ENCODE measurements at places on chromosomes 11 and 22.

DNA sequence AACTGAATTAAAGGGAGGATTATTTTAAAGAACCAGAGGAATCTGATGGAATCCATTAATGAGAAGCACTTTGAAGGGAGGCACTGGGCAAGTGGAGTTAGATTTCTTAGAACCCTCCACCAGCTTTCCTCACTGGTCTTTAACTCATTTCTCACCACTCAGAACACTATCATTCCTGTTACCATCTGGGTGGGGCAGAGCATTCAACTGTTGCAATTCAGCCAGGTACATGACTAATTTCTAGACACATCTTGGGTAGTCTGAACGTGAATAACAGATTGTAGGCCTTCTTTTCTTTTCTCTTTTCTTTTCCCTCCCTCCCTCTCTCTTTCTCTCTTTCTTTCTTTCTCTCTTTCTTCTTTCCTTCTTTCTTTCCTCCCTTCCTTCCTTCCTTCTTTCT, 15.5 kb upstream of the MMP1 start:
- DNase-seq = no peak

- no peak for DNase-seq
These were observed 492.1 kb upstream of the CADM1 start for GRCh38 chr11:115996125-115996807.

DNA sequence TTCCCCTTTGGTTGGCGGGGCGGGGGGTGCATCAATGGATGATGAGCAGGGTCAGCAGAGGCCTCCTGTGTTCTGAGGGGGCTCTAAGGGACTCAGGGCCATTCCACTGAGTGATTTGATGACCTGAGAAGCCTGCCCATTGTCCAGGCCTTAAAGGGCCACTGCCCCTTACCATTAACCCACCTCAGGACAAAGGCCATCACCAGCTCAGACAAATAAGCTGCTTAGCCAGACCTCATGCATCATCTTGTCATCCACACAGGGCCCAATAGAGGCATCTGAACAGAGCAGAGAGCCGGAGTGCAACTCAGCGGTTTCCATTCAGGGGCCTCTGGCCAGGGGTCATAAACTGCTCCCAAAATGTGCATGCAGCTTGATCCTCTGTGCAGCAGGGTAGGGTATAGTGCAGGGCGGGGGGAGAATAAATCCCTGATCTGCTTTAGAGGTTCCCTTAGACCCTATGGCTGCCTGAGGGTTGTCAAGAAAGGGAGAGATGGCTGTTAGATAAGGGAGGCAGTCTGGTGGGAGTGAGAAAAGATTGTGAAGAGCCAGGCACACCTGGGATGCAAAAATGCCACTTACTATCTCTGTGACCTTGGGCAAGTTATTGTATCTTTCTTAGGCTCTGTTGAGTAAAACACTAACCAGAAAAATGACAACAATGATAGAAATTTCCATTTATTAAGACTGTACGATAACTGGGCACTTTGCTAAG, 375.5 kb upstream of the NARS2 start:
- DNase-seq = no peak

DNA sequence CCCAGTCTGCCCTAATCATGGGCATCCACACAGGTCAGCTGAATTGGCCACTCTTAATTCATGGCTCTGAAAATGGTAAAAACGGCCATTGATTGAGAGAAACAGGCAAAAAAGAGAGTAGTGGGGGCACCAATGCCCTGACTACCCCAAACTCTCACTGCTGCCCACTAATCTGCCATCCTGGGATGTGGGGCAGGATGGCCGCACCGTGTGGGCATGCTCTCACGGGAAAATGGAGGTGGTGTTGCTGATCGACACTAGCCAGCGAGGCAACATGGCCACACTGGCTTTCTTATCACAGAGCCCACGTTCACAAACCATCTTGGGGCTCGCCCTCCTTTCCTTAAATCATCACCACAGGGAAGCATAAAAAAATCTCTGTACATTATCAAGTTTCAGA, 11.2 kb upstream of the TUB start:
- DNase-seq = no peak

- DNase-seq = no peak
These were observed 4.1 kb downstream of the LRRC56 start for GRCh38 chr11:541433-541885.

GRCh38 chr11:106424111-106424510, 346.6 kb downstream of the AASDHPPT start:
- no peak for DNase-seq

- no peak for DNase-seq
These were observed 86.1 kb downstream of the ARHGAP8 start for GRCh38 chr22:44838316-44839016.

DNA sequence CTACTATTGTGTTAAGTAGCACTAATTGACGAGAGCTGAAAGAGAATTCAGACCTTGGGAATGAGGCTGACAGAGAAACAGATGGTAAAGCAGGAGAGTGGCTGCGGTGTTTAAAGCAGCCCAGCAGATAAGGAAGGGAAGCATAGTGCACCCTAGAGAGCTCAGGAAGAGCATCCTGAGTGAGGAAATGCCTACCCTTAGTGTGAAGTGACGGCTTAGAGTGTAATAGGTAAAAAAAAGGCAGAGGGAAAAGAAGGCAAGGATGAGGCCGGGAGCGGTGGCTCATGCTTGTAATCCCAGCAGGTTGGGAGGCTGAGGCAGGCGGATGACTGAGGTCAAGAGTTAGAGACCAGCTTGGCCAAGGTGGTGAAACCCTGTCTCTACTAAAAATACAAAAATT, 22.4 kb upstream of the ETS1 start:
- DNase-seq = no peak

DNA sequence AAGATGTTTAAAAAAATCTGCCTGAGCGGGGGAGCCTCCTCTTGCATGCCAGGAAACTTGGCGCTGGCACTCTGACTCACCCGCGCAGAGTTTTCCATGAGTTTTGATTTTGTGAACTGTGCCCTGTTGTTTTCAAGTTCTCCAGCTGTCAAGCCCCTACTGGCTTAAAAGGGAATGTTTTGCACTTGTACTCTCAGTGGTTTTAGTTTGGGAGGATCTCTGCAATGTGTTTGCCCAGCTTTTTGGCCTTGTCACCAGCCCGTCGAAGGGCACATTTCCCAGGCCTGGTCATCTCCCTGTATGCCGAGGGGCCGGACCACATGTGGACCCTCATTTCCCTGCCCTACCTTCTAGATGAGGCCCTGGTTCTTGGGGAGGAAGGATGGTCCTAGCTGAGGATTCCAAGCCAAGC, 12.2 kb downstream of the MRGPRF start:
- DNase-seq = no peak

GRCh38 chr11:1201395-1202153, 21.3 kb upstream of the MUC5B start:
- DNase-seq = no peak

- no peak for DNase-seq
These were observed 57.4 kb downstream of the IGLL1 start for GRCh38 chr22:23522623-23523251.

GRCh38 chr11:75388386-75389275, 10.7 kb upstream of the RPS3 start:
- peak; percentile 49 for DNase-seq

- DNase-seq = no peak
These were observed 35.1 kb downstream of the CAPN1 start for GRCh38 chr11:65216830-65217229.

DNA sequence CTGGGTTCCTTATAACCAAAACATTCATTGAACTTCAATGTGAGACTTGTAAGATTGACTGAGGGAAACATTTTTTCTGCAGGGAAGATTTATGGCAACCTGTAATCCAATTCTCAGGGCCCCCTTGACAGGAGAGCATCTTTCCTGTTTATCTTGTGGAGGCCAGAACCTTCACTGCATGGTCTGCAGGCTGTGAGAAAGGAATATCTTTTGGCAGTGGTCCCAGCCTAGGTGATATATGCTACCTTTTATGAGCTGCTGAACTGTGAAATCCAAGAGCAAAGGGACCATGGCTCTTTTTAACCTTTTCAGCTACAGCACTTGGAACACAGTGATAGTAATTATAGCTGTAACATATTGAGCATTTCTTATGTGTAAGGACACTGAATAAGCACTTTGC, 590.2 kb upstream of the B3GAT1 start:
- DNase-seq = no peak

GRCh38 chr22:27206374-27207133, 549.2 kb downstream of the MIAT start:
- DNase-seq = no peak

- no peak for DNase-seq
These were observed 45.4 kb upstream of the NTM start for GRCh38 chr11:131324921-131325570.

DNA sequence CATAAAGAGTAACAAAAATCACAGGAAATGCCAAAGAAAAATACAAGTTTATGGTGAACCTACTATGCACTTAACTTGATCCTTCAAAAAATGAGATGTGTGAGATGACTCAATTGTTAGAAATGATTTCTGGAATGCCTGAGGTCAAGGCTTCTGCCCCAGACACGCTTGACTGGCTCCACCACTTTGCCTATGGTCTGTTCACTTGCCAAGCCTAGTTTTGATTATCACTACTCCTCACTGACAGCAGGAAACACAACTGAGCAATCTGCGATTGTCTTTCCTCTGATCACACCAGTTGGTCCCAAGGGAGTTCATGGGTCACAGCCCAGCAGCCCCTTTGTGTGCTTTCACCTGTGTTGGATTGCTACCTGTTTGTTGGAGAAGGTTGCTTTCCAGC, 20.6 kb upstream of the PRDM10 start:
- DNase-seq = no peak

- no peak for DNase-seq
These were observed 16.3 kb upstream of the SORL1 start for GRCh38 chr11:121435551-121436511.

Measured in T-helper 1 cell (primary cell).